Anterior cingulate cortex (tissue), 58 donors: ENCODE measurements at places on chromosomes 2 and 18.

DNA sequence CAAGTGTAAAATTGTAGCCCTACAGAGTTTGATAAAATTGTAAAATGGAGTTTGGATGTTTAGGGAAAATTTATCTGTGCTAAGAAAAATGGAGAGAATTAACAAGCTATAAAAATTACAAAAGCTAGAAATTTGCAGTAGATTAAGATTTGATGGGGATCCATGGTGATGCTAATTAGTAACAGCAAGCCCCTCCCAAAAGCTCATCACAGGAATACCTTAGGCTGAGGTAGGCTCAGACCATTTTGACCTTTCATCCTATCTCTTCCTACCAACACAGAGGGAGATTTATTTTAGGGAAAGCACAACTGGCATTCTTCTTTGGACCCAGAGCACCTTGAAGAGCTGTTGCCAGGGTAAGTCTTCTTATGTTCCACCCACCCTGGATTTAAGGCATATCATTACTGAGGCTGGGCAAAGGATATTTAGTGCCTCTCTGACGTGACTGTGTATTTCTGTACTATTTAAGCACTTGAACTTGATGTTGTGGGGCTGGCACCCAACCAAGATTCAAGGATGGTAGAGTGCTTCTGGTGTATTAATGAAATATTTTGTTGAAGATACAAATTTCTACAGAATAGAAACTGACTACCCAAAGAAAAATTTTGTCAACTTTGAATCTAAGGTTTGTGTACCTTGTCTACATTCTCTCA, 70.8 kb upstream of the SLC39A10 start:
- DNase-seq, result no peak

DNA sequence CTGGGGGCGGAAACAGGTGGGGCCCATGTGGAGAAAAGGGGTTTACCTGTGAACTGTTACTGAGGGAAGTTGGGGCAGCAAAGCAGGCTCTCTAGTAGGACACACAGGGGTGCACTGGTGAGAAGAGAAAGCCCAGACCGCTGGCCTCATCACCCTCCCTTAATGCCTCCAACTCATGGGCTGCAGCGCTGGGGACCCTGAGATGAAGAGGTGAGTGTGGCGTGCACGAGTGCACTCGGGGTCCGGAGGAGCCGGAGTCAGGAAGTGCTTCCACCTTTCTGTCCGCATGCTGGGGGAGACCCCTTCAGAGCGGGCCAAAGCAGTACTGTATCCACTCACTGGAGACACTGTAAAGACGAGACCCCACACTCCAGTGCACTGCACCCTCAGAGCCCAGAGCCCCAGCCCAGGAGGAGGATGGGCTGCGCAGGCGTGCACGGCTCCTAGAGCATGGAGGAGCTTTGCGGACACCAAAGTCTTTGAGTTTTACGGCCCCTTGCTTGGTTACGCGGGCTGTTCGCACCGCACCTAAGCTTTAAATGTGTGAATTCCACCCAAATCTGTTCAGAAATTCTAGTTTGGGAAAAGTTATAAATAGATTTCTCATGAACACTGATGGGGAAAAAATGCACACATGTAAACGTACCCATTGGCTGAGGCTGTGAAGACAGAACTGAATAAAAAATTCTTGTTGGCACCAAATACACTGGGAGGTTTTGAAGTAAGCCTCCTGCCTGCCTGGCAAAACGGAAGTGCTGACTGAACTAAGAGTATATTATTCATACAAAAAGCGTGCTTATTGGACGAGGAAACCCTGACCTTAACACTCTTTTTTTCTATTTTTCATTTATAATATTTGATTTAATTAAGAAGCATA, 45.4 kb upstream of the PPP4R1 start:
- DNase-seq, result no peak

GRCh38 chr2:20584399-20585358, 66.2 kb downstream of the HS1BP3 start:
- DNase-seq, result no peak

DNA sequence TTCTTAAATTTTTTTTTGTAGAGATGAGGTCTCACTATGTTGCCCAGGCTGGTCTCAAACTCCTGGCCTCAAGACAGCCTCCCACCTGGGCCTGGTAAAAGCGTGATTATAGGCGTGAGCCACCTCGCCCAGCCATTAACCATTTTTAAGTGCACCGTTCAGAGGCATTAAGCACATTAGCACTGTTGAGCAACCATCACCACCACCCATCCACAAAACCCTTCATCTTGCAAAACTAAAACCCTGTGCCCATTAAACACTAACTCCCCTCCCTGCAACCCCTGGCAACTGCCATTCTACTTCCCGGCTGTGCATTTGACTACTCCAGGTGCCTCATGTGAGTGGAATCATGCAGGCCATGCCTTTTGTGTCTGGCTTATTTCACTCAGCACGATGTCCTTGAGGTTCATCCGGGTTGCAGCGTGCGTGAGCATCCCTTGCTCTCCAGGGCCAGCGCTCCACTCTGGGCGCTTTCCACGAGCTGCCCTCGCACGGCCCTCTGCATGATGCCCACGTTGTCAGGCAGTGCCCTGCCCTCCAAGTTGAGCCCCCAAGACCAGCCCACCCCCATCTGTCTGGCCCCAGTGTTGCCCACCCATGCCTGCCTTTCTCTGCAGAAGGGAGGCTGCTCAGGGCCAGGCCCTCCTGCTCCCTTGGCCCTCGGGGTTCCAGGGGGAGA, 63.0 kb upstream of the GLI2 start:
- no peak for DNase-seq

DNA sequence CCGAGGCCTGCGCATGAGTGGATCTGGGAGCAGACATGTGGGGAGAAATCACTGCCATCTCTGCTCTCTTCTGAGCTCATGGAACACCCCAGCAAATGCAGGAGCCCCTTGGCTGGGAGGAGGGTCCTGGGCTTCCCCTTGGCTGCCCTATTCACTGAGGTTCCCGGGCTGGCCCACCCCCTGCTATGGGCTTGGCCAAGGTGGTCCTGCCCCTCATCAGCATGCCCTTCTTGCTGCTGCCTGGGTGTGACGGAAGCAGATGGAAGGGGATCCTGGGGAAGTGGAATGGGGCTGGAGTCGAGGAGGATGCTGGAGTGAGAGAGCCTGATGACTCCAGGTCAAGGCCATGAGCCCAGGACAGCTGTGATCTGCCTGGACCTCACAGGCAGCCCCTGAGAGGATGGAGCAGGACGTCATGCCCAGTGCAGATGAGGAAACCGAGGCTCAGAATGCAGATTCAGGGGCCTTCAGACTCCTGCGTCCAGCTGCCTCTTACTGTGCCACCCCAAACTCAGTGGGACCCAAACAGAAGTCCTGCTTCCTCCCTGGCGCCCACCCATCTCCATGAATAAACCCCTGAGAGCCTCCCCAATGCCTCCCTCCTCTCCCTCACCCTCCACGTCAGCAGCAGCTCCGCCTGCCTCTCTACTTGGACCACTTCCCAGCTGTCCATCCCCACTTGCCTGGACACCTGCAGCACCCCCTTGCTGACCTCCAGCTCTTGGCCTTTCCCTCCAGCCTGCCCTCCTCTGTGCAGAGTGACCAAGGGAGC, 4.0 kb downstream of the SNED1 start:
- DNase-seq, result no peak

GRCh38 chr2:28094739-28095138, 204.2 kb downstream of the BABAM2 start:
- no peak for DNase-seq

DNA sequence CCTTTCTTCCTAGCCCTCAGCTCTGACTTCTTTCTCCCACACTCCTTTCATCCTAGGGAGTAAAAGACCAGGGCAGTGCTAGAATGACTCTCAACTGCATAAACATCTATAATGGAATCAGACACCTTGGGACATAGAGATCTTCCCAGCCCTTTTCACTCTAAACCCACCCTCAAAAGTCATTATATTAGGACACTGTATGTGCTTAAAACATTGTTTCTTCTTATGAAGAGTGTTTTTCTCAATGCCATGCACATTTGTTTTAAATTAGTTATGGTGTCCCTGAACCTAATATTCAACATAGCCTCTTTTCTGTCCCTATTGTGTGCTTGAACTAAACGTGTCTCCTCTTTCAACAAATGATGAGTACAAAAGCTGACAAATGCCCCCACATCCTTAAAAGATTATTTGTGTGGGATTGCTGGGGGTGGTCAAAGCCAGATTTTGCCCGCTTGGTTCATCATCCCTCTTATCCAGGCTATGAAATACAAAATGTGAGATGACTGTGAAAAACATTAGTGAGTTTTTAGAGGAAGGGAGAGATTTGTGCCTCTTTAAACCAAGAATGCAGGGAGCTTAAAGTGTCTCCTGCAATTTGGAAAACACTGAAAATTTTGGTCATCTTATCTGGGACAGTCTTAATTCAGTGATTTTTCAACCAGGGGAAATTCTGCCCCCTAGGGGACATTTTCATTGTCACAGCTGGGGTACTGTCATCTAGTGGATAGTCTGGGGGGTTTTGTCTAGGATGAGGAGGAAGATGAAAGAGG, 29.0 kb downstream of the SERPINB5 start:
- DNase-seq, result no peak

DNA sequence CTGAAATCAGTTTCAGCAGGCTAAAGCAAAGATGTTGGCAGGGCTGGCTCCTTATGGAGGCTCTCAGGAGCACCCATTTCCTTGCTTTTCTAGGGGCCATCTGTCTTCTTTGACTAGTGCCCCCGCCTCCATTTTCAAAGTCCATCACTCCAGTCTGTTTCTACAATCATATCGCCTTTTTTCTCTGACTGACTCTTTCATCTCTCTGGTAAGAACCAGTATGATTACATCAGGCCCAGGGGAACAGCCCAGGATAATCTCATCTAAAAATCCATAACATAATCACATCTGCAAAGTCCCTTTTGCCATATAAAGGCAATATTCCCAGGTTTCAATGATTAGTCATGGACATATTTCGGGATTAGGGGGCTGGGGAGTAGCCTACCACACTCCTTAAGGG, 57.0 kb downstream of the CUL3 start:
- no peak for DNase-seq
